ENCODE measurements at places on chromosomes 11 and 22.

GRCh38 chr22:36352803-36353507 is 34.8 kb downstream of the MYH9 start:
- DNase-seq, result no peak

GRCh38 chr11:23554002-23554401 is 693.7 kb upstream of the CCDC179 start:
- no peak for DNase-seq

GRCh38 chr22:39719559-39720450 is 149.3 kb downstream of the CACNA1I start:
- DNase-seq, result no peak

GRCh38 chr22:26921726-26922125 is 264.3 kb downstream of the MIAT start:
- DNase-seq, result no peak

GRCh38 chr11:9060700-9061111 is 30.7 kb downstream of the SCUBE2 start:
- peak; percentile 4 for DNase-seq

DNA sequence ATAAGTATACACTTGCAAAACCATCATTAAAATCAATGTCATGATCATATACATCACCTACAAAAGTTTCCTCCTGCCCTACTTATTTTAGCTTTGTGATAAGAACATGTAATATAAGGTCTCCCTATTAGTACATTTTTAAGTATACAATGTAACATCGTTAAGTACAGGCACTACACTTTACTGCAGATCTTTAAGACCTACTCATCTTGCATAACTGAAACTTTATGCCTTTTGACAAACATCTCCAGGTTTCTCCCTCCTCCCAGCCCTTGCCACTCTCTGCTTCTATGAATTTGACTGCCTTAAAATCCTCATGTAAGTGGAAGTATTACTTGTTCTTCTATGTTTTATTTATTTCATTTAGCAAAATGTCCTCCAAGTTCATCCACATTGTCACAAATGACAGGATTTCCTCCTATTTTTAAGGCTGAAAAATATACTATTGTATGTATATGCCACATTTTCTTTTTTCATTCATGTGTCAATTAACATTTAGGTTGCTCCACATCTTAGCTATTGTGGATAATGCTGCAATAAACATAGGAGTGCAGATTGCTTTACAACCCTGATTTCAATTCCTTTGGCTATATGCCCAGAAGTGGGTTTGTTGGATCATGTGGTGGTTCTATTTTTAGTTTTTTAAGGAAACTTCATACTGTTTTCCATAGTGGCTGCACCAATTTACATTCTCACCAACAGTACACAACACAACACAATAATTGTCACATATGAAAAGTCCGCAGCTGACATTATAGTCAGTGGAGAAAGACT is 471.1 kb upstream of the ANO3 start:
- no peak for DNase-seq

- DNase-seq, result no peak
Observed at GRCh38 chr11:133819114-133819513, 26.2 kb downstream of the SPATA19 start.

- no peak for DNase-seq
Observed at GRCh38 chr11:95835351-95835750, 45.1 kb downstream of the CEP57 start.

- no peak for DNase-seq
Observed at GRCh38 chr11:106913141-106913540, 105.1 kb downstream of the GUCY1A2 start.

GRCh38 chr11:130211144-130211543 is 51.6 kb downstream of the ST14 start:
- DNase-seq, result no peak

DNA sequence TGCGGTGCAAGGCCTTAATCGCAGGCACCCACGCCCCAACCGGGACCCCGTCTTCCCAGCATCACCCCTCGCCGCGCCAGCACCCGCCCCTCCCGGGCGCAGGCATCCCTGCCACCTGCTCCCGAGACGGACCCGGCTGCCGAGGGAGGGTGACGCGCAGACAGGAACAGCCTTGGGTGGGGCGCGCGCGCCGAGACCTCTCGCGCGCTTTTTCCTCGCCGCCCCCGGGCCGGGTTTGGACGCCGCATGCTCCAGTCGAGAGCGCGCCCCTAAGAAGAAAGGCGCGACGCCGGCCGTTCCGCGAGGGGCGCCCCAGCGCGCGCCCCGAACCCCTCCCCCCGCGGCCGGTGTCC is 504 bp downstream of the CFL1 start:
- no peak for DNase-seq

DNA sequence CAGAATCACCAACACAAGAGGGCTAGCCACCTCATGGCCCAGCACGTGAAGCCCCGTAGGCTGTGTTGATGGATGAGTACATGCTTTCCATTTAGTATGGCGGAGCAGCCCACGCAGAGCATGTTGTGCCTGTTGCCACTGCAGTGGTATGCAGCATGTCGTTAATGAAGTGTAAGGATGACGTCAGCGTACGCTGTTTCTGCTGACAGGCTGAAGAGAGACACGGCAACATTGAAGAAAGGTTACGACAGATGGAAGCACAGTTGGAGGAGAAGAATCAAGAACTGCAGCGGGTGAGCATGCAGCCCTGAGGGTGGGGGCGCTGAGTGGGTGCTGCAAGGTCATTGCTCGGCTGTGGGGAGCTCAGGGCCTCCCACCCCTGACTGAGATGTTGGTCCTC is 62.8 kb downstream of the PPFIA1 start:
- no peak for DNase-seq

GRCh38 chr22:22168190-22168940 is 76.2 kb upstream of the VPREB1 start:
- DNase-seq, result no peak

GRCh38 chr11:118401880-118402590 is 629 bp downstream of the ATP5MG start:
- no peak for DNase-seq

- DNase-seq, result no peak
Observed at GRCh38 chr11:46983598-46983997, 47.0 kb downstream of the CSTPP1 start.

- DNase-seq, result no peak
Observed at GRCh38 chr11:78916759-78917158, 342.1 kb upstream of the NARS2 start.

- DNase-seq, result no peak
Observed at GRCh38 chr11:100612766-100613165, 74.3 kb upstream of the ARHGAP42 start.

- DNase-seq, result no peak
Observed at GRCh38 chr11:130206141-130206540, 46.6 kb downstream of the ST14 start.

DNA sequence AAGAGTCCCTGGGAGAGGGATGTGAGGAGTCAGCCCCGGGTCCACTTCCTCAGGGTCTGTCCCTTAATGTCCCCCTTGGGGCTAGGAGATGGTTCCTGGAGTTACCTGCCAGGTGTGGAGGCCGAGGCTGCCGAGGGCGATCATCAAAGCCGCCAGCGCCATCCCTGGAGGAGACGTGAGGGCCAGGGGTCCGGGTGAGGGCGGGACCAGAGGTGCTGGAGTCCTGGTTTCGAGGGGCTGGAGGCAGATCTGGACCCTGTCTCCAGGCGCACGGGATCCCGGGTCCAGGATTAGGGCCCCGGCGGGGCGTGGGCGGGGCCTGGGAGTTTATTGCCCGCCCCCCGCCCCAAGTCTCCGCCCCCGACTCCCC is at the start of gene ART5:
ART5 (minus strand) TSS at position 292 of the 370 bp plus-strand sequence; CDS start at position 162, 130 bp downstream.
- DNase-seq, result no peak

DNA sequence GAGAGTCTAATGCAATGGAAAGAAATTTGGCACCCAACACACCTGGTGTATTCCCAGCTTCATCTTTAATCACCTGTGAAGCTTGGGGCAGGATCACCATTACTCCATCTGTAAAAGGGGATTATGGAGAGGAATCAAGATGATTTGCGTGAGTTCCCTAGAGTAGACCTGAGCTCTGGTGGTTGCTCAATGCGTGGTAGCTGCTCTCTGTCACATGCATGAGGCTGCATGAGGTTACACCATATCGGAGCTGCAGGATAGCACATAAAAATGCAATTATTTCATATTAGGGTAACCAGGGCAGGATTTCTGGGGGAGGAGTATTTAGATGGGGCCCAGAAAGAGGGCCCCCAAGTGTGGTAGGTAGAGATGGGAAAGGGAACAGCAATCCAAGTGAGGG is 35.3 kb upstream of the CLMP start:
- no peak for DNase-seq

DNA sequence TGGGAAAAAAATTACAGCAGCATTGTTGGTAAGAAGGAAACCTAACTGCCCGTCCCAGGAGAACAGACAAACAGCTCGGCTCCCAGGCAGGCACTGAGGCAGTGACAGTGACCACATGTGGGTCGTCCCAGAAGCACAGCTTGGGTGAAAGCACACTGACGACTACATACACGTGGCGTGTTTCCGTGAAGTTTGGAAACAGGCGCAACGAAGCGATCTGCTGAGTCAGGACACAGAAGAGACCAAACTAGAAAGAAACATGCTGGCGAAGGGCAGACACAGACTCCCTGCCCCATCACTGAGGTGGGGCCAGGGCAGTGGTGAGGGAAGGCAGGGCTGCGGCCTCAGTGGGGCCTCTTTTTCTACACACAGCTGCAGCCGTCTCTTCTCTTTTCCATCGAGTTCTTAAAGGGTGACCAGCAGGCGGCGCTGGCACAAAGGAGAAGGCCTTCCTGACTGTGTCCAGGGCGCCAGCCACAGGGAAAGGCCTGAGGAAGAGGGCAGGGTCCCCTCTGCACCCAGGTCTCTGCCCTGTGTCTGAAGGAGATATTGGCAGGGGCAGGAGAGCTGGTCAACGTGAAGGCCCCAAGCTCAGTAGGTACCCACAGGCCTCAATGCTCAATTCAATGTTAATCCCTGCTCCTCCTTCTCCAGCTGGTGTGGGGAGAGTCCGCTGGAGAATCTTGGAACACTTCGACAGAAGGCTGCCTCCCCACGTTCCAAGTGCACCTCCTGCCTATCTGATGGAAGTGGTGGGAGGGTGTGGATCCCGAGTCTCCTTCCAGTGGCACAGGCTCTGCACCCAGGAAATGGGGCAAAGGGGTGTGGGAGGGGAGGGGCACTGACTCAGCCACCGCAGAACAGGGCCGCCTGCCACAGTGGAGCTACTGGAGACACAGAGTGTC is 19.9 kb downstream of the CARS1 start:
- no peak for DNase-seq

GRCh38 chr22:27990879-27991278 is 71.8 kb upstream of the PITPNB start:
- no peak for DNase-seq

- DNase-seq, result no peak
Observed at GRCh38 chr11:7307836-7308235, 56.1 kb downstream of the SYT9 start.

DNA sequence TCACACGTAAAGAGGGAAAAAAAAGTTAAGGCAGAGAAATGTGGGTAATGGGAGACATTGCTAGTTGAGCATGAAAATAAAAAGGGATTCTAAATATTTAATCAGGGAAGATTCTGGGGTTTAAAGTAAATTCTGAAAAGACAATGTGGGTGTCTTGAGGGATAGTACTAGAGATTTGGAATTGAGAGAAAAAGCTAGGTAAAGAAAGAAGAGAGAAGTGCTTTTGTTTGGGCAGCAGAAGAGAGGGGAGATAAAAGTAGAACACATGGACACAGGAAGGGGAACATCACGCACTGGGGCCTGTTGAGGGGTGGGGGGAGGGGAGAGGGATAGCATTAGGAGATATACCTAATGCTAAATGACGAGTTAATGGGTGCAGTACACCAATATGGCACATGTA is 3.5 kb upstream of the YPEL4 start:
- DNase-seq, result no peak

- no peak for DNase-seq
Observed at GRCh38 chr11:44133335-44133946, 38.0 kb downstream of the EXT2 start.

GRCh38 chr11:845872-846495 is 3.3 kb downstream of the TSPAN4 start:
- DNase-seq, result no peak

- DNase-seq, result no peak
Observed at GRCh38 chr22:42991010-42991651, 23.8 kb downstream of the PACSIN2 start.

DNA sequence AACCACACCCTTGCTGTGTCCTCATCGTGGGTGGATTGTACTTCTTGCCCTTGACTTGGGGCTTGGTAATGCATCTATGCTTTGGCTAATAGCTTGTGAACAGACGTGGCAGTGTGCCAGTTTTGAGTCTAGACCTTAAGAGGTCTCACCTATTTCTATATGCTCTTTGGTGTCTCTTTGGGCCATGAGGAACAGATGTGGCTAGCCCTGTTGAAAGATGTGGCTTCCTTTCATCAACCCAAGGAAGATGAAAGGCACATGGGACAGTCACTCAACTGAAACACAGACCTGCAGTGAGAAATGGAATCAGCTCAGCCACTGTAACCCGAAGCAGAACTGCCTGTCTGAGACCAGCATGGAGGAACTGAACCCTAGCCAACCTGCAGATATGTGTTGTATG is 7.9 kb upstream of the NELL1 start:
- DNase-seq, result no peak

- DNase-seq, result no peak
Observed at GRCh38 chr22:27089264-27089663, 431.9 kb downstream of the MIAT start.

DNA sequence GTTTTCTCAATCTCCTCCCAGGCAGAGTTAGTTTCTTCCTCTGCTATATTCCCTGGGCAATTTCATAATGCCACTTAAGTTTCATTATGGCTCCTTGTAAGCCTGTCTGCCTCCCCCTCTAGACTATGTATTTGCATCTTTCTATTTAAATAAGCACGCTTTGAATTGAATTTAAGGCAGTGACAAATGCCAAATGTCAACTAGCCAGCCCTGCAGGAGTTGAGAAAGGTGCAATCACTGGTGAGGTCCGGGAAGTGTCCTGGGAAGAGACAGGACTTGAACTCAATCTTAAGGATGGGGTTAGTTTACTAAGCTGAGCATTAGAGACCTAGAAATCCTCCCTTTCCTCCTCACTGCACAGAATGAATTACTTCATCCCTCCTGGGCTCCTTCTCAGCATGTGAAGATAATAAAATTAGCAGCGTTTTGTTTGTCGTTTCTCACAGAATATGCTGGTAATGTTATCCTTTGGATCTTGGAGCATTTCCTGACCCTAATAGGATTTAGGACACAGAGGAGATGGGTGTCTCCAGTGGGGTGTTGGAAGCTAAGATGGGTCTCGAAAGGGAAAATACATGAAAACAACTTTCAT is 1.6 kb downstream of the TCP11L1 start:
- no peak for DNase-seq

DNA sequence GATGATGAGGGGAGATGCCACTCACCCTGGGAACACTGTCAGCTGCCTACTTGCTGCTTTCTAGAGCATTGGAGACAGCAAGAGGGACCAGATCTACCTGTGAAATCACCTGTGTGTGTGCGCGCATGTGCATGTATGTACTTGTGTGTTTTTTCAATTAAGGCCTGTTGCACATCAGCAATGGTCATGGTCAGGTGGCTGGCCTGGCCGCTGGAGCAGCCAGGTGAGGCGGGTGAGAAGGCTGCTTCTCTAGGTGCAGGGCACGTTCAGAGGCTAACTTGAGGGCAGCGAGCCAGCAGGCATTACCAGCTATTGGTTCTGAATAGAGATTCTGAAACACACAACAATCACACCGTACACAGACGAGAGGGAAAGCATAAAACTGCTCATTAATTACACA is 65.1 kb downstream of the PARVG start:
- no peak for DNase-seq

Data from activated T-helper 9 cell treated with anti-CD3 and anti-CD28 coated beads, Interleukin-2, amount 50 U/mL, for 16 hours (primary cell).